ENCODE measurements at places on chromosomes 7 and 10.
A peak's percentile ranks its signal among the peaks of the same experiment; 100 is the strongest.

- no peak for DNase-seq
These were observed 179.8 kb downstream of the WNT2 start for GRCh38 chr7:117143066-117143465.

- no peak for DNase-seq
These were observed 12.0 kb upstream of the RASSF4 start for GRCh38 chr10:44947371-44948152.

GRCh38 chr10:88127269-88127668 is 263.8 kb downstream of the PTEN start:
- DNase-seq, result no peak

GRCh38 chr7:142752376-142753225 is 3.3 kb downstream of the PRSS1 start:
- DNase-seq, result no peak

DNA sequence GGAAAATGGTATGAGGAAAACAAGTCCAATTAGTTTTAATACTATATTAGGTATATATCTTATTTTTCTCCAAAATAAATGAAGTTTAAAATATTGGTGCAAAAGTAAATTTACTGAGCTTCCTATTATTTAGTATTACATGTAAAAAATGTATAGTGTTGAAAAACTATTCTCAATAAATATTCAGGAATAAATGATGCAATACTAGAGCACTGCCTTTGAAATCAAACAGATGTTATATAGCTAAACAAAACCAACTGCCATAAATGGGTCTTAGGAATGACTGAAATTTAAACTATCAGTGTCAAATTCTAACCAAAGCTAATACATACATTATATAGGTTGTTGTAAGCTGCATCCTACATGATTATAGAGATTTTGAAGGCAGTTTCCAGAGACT is 1434.0 kb upstream of the LRRTM3 start:
- no peak for DNase-seq

GRCh38 chr7:128387216-128388144 is 22.3 kb downstream of the IMPDH1 start:
- peak; percentile 48 for DNase-seq

- no peak for DNase-seq
These were observed 116.6 kb downstream of the NEURL1 start for GRCh38 chr10:103610083-103610472.

DNA sequence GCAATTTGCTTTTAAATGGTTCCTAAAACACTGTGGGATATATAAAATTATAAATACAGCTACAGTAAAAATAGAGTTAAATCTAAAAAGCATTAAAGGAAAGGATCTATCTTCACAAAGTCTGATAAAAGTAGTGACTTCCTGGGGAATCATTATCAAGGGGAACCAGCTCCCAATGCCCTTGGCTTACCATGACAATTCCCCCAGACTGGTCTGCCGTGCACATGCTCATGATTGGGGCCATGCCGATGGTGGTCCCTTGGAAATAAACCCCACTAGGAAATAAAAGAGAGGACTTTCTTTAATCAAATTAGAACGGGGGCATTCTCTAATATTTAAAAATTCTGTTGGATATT is 201.8 kb downstream of the FANK1 start:
- no peak for DNase-seq

DNA sequence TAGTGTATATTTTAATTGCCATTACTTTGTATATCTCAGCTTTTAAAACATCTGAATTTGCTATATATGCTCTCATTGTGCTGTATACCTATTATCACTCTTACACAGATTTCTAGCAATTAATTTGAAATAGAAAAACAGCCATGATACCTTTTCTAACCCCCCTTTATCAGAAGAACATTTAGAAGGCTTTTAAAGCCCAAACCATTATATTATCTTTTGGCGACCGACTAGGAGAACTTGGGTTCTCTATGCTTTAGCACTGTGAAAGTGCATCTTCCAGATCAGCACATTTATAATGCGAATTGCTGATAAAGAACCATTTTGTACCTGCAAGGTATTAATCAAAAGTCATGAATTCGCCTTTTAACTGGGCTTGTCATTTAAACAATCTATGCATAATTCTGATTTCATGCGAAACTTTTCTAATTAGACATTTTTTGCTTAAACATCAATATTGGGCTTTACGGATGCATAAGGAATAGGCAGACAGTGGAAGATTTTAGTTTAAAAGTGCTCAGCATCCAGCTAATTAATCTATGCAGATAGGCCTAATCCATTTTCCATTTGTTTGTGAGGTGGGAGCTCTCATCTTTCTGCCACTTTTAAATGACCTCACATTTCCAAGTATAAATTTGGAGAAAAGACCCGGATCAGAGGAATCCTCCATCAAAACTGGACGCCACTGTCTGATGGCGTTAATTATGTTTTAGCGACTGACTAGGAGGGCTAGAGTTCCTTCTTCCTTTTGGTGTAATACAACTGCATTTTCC is 1.2 kb upstream of the MLLT10 start:
- no peak for DNase-seq

DNA sequence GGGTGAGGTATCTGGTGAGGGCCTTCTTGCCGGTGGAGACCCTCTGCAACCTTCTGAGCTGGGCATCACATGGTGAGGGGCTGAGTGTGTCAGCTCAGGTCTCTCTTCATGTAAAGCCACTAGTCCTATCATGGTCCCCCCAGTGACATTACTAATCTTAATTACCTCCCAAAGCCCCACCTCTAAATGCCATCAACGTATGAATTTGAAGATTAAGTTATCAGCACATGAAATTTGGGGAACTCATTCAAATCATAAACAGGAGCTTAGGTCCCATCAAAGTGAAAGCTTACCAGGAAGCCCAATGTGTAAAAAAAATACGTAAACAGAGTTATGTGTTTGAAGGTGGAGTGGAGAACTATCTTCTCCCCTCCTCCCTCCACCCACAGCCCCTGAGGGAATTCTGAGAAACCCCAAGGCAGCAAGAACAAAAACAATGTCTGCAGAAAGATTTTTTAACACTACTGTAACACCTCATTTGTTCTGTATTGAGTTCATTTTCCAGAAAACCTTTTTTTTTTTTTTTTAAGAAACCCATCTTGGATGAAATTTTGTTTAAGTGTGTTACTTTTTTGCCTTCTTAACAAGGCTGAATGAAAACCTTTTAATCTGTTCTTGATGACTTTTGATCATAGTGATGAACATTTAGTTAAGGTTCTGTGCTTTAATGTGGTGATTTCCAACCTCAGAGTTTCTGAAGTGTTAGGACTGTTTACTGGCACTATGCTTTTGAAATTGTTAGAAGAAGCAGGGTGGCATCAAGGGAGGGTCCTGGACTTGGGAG is 19.1 kb upstream of the PCGF5 start:
- DNase-seq, result peak; percentile 90

GRCh38 chr10:23614483-23614882 is 175.6 kb downstream of the OTUD1 start:
- no peak for DNase-seq

- DNase-seq, result no peak
These were observed 131.9 kb downstream of the KCNMA1 start for GRCh38 chr10:77505431-77506334.

DNA sequence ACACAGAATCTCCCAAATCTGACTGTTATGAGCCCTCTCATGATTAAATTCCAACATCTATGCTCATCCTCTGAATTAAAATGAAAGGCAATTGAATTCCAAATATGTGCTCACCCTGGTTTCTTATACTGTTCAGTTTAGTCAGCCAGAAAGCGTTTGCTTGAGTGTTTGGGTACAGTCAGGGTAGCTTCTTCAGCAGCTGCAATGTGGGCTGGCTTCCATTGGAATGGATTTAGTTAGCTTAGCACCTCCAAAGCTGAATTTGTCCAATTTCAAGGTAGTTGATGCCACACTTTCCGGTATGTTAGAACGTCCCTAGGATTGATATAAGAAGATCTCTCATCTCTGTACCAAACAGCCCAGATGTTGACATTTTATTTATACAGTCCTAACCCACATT is 9.3 kb downstream of the KLHL7 start:
- no peak for DNase-seq

GRCh38 chr10:43278216-43278615 is 11.4 kb upstream of the RASGEF1A start:
- DNase-seq, result no peak

DNA sequence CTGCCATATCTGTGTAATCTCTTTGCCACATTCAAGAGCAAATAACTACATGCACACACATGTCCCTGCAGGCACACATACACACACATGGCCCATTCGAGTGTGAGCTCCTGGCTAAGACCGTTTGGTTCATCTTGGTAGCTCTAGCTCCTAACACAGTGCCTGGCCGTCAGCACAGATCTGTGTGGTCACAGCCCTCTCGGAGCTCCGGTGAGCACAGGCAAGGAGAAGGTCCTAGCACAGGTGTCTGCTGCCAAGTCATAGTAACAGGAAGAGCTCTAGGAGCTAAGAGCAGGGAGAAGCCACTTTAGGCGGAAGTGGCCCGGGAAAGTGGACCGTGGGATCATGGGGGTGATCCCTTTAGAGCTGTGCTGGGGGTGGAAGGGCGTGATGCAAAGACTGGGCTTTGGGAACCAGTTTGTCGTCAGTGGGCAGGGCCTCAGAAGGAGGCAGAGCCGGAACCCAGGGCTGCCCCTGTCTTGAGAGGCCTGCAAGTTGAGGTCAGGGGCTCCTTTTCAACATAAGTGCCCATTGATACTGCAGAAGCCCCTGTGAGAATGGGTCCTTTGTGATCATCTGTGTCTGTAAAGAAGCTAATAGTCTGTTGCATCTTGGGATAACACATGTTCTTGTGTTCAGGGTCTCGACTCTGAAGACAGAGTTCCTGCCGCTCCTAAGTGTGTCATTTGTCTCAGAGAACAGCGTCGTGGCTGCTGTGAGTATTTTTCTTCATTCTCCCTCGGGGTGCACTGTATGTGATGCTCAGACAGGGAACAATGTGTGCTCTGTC is 16.6 kb upstream of the ARPC1B start:
- no peak for DNase-seq

DNA sequence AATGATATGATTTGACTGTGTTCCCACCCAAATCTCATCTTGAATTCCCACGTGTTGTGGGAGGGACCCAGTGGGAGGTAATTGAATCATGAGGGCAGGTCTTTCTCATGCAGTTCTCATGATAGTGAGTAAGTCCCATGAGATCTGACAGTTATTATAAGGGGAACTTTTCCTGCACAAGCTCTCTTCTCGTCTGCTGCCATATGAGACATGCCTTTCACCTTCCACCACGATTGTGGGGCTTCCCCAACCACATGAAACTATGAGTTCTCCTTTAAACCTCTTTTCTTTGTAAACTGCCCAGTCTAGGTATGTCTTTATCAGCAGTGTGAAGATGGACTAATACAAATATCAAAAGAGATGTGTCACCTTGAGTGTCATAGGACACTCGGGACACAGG is 502.7 kb upstream of the PODXL start:
- DNase-seq, result no peak

GRCh38 chr7:151904270-151904669 is 27.4 kb upstream of the PRKAG2 start:
- DNase-seq, result no peak

- DNase-seq, result no peak
These were observed 92.2 kb downstream of the AVL9 start for GRCh38 chr7:32587411-32587948.

- no peak for DNase-seq
These were observed 26.8 kb downstream of the CFAP69 start for GRCh38 chr7:90271753-90272152.

DNA sequence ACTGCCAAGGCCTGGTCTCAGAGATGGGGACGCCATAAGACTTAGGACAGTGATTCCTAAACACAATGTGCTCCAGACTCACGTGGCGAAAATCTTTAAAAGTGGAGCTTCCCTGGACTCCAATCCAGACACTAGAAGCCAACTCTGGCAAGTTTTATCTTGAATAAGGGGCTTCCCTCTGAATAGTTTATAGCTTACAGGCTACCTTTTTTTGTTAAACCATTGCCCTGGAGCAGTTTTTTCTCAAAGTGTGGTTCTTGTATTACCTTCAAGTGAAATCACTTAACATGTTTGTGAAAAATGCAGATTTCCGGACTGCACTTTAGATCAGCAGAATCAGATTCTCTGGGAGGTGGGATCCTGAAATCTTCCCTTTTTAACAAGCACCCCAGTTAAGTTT is 171.7 kb upstream of the PHF14 start:
- DNase-seq, result no peak

- DNase-seq, result no peak
These were observed 6.5 kb downstream of the PRSS2 start for GRCh38 chr7:142777318-142777717.

GRCh38 chr10:52451817-52452216 is 137.7 kb downstream of the DKK1 start:
- no peak for DNase-seq

GRCh38 chr7:134089446-134089845 is 37.7 kb upstream of the LRGUK start:
- no peak for DNase-seq

DNA sequence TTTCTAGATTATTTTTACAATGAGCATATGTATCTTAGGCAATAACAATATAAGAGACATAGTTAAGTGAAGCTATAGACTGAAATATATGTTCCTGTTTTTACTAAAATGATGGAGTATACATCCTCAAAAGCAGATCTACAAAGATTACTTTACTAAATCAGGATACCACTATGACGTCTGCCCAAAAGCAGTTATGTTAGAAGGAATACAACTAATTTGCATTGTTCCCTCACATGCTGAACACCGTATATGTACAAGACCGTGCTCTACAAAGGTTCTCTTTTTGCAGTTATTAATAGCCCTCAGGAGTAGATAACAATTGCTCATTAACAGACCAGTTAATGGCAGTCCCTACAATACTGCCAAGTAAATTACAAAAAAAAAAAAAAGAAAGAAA is 137.5 kb downstream of the CD36 start:
- no peak for DNase-seq

DNA sequence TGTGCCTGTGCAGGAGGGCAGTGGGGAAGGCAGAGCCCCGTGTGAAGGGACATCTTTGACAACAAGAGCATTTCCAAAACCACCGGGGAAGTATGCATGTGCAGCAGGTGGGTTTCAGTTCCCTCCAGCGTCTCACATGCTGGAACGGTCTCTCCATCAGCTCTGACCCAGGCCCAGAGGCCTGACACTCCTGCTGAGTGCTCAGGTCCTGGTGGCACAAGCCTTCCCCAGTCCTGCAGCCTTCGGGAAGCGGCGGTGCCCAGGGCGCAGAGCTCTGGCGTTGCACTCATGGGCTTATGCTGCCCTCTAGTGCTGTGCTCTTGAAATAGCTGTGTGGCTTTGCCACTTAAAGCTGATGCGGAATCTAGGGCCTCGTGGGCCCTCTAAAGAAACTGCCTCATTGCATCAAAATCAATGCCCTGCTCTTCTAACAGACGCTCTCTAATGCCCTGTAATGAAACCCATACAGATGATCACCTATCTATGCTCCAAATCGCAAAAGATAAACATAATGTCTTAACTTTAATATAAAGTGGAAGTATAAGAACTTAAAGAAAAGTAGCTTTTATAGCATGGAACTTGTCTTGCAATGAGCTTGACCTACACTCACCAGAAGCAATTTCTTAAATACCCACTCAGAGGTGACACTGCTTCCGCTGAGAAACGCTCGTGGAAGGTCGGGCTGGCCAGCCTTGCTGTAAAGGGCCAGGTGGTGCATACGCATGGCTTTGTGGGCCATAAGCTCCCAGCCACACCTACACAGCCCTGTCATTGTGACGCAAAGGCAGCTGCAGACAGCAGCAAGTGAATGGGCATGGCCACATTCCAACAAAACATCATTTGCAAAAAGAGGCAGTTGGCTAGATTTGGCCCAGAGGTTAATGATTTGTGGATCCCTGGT is 38.6 kb downstream of the CLRN3 start:
- peak; percentile 29 for DNase-seq
